ENCODE measurements at places on chromosomes 7 and 10.
A peak's percentile ranks its signal among the peaks of the same experiment; 100 is the strongest.

DNA sequence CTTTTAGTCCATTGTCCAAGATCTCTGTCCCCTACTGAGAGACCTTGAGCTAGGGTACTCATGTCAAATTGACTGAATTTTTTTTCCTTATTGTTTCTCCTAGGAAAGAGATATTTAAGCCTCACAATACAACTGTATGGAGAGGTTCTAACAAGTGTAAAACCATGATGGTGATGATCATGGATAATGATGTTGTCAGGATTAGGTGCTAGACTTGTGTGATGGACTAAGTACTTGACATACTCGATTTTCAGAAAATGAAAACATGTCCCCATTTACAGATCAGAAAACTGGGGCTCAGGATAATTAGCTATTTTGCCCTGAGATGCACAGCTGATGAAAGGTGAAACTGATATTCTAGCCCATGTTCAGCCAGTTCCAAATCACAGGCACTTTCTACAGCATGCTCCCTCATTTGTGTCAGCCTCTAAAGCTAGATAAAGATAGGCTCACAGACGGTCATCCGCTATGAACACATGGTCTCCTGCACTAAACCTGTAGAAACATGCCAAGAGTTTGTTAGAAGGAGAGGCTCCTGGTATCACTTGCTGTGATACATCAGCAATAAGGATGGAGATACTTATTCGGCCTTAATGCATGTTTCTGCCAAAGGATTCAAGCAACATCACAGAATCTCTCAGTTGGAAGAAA is 67.6 kb downstream of the CREB3L2 start:
- DNase-seq: no peak

DNA sequence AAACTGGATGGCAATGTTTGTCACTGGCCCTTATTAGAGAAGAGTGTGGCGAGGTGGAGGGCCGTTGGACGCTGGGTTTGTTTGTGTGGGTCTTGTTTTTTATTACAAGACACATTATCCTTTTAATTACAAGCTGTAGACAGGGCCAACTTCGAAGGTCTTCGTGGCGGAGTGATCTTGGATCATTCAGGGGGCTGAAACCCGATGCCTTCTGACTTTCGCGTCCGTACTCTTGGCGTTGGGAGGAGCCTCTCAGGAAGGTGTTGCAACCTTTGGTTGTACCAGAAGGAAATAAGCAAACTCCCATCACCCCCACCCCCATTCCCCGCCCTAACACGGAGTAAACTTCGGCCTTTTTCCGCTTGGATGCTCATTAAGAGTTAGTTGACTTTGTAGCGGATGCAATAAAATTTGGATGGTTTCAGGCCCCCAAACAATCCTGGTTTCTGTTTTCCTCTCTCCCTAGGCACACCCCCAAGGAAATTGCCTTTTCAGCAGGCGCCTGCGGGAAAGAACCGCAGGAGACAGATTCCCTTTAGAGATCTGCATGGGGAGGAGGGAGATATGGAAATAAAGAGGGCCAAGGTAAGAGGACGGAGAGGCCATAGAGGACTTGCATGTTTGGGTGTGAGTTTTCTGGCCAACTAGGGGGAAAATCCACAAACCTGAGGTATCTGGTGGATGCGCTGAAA is 294.5 kb upstream of the NFE2L3 start:
- DNase-seq: peak; percentile 33

DNA sequence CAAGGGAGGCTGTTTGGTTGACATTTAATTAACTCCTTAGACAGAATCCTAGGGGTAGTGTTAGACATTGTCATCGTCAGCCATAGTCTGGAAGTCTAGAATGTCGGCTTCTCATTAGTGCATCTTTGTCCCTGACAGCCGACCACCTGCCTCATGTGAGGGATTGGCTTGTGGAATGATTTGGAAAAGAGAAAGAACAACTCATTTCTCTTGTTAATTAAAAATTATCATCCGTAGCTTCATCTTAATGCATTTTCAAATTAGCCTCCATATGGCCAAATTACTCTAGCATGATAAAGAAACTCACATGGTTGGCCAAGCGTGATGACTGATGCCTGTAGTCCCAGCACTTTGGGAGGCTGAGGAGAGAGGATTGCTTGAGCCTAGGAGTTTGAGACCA is 97.7 kb upstream of the PARD3 start:
- DNase-seq: no peak

DNA sequence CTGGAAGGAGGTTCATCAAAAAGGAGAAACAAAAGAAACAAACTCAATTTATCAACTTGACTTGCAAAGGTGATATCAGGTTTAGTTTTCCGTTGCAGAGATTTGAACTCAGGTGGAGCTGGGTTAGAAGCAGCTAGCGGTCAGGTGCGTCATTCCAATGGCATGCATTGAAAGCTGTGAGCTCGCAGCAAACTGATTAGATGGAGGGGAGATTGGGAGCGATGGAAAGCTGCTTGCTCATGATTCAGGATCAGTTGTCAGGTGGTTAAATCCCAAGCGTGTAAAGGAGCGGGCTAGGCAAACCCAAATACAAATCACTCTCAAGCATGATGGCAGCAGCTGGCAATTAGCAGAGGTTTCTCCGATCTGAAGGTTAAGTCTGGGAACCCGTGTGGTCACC is 49.3 kb upstream of the AFAP1L2 start:
- no peak for DNase-seq

DNA sequence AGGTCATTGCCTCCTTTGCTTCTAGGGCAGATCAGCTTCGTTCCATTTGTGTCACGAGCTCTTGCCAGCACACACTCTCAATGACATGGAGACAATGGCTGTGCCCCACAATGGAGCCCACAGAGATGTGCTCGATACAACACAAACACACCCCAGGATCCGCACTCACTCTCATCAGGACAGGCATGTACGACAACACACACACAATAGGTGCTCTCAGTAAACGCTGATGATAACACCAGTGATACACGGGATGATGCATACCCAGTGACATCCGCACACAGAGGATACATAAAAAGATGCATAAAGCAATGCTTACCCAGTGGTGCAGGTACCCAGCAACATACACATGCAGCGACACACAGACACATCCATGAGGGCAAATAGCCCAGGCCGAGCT is 61.2 kb upstream of the LBX1 start:
- DNase-seq: no peak

- no peak for DNase-seq
Measured at GRCh38 chr10:10796774-10797415, 220.8 kb upstream of the CELF2 start.

- no peak for DNase-seq
Measured at GRCh38 chr7:138276891-138277290, 183.2 kb upstream of the TRIM24 start.

DNA sequence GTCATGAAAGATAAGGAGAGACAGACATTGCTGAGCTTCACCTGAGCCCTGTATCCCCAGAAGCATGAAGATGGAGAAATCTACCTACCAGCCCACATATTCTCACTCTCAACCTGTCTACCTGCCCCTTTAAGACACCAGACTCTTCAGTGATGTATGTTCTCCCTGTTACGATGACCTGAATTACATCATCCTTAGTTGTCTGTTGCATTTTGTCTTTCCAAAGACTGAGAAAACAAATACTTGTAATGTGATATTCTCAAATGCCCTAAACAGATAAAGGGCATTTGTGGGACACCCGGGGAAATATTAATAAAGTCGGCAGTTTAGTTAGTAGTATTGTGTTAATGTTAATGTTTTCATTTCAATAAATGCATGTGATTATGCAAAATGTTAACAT is 305.8 kb upstream of the IGFBP3 start:
- DNase-seq: no peak

GRCh38 chr10:121788115-121788514 is 139.7 kb downstream of the ATE1 start:
- no peak for DNase-seq

DNA sequence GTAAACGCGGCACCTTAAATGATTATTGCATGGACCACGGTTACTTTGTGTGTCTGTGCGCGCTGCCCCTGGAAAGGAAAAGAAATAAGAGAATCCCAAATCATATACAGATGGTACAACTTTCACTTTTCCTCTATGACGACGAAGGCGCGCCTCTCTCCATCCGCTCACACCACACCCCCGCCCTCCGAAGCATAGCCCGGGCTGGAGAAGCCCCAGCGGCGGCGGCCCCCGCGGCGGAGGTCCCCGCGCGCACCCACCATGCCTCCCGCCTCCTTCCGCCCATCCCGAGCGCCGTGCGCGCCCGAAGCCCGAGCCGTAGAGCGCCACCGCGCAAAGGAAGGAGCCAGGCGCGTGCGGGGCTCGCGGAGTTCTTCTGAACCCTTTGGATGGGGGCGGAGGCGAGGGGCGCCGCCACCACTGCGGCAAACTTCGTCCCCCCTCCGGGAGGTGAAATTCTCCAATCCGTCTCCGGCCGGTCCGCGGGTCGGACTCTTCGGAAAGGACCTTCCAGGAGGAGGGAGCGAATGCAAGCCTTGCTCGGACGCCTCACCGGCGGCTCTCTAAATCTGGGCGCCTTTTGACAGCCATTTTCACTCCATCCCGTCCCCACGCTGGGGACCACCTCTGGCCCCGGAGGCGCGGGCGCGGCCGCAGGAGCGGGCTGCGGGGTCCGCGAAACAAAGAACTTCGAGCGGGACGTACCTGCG is 588 bp downstream of the GLI3 start:
- no peak for DNase-seq

GRCh38 chr10:131899695-131900349 is 986 bp upstream of the PPP2R2D start:
- no peak for DNase-seq

DNA sequence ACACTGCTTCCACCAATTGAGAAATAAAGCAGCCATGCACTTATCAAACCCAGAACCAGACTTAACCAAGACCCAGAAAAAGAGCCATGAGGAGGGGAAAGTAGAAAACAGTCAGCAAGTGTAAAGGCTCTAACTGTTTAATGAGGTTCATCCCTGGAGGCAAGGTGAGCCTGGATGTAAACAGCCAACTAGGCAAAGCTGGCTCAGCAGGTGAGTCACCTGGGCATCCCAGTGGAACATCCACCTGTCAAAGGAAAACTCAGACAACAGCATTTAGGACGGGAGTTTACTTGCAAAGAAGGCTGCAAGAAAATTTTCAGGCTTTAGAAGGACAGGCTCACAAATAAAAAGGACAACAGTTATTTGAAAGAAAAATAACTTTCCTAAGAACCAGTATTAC is 153.0 kb downstream of the SNX13 start:
- DNase-seq: no peak

GRCh38 chr10:15775513-15775912 is 55.8 kb upstream of the ITGA8 start:
- DNase-seq: no peak

DNA sequence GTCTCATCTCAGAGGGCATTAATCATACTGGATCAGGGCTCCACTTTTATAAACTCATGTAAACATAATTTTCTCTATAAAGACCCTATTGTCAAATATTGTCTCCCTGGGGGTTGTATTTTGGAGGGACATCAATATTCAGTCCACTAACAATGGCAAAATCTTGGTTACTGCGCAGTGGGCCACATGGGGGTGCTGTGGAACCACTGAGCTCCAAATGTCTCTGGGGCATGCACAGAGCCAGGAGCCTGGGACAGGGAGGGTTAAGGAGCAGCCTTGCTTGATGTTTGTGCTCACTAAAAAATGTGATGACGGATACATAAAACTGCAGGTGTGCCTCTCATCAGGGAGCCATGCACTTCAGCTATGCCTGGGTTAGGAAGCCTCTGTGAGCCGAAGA is 62.1 kb upstream of the PRSS58 start:
- no peak for DNase-seq

DNA sequence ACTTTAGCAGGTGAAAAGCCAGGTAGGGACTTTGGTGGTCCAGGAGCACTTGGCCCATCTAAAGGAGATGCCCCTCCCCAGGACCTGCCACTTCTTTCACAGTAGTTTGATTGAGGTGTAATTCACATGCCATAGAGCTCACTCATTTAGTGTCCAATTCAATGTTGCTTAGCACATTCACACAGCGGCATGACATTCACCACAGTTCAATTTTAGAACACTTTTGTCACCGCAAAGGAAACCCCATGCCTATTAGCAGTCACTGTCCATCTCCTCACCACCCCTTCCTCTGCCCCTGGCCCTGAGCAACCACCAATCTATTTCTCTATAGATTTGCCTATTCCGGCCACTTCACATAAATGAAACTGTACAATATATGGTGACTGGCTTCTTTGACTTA is 211.6 kb upstream of the ZMIZ1 start:
- DNase-seq: no peak

- DNase-seq: no peak
Measured at GRCh38 chr10:94725871-94726270, 36.6 kb upstream of the CYP2C19 start.

DNA sequence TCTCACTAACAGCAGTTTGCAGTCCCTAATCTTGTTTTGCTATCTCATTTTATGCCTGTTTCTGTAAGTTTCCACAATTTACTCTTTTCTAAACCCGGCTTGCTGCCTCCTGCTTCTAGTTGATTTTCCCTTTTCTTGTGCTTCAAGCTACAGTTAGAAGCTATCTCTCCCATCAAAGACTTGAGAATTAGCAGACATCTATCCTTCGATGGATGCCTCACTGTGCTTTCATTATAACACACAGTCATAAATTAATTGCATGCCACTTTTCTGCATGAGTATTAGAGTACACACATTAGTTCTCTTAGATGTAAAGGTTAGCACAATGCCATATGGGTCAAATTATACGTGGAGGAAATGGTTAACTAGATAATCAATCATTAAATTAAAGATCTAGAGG is 48.7 kb downstream of the SEMA3A start:
- no peak for DNase-seq

- no peak for DNase-seq
Measured at GRCh38 chr10:88108115-88108610, 244.7 kb downstream of the PTEN start.

DNA sequence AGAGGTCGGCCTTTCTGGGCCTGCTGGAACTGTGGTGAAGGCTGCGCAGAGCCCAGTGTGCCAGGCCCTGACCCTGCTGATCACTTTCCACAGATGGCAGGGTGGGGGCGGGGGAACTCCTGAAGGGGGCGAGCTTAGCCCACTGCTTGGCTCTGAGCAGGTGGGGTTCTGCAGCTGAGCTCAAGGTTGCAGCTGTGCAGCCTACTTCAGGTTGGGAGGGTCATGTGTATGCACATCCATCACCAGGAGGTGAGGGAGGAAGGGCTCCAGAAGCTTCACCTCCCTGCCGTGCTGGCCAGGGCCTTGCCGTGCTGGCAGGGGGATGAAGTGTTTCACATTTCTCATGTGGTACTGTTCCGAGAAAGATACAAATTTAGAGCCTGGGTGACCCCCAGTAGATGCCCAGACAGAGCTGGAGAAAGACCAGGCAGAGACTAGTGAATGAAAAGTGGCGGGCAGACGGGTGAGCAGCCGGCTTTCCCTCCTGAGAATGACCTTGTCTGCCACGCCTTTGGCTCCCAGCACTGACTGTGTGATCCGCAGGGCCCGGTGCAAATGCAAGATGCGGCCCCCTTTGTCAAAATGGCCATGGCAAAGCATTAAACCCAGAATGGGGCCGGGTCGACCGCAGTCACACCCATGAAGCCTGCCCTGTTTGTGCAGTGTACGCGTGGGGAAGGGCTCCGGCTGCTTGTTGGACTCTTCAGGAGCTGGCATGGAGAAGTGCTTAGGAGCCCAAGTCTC is 25.2 kb downstream of the FAM241B start:
- DNase-seq: no peak

GRCh38 chr10:71205468-71205867 is 6.9 kb upstream of the UNC5B start:
- DNase-seq: no peak

Data from NCI-H187 treated with DMSO at 0.1 percent for 48 hours (cell line).